ENCODE measurements at places on chromosomes 16 and 17. TPM values are rescaled to one million over a fixed set of nuclear protein-coding genes. Genes with fewer than 3 reads are reported as not detected.

Gene SOX15
- 74.0 TPM for total RNA-seq

Gene FBXL16
- total RNA-seq: 15.1 TPM

Gene OSGIN1
- 5.6 TPM for total RNA-seq

Gene SCARF1
- total RNA-seq: 2.3 TPM

Gene SLC47A1
- 2.7 TPM for total RNA-seq

Gene C16orf92
- total RNA-seq: not detected

Gene MT1X
- total RNA-seq: 603 TPM
